Tongue (tissue), 3 donors: ENCODE measurements at places on chromosomes 4 and X. TPM values are rescaled to one million over a fixed set of nuclear protein-coding genes. Genes with fewer than 3 reads are reported as not detected.

- no peak for DNase-seq
Measured at GRCh38 chrX:154090731-154091130, 6.8 kb downstream of the MECP2 start.

DNA sequence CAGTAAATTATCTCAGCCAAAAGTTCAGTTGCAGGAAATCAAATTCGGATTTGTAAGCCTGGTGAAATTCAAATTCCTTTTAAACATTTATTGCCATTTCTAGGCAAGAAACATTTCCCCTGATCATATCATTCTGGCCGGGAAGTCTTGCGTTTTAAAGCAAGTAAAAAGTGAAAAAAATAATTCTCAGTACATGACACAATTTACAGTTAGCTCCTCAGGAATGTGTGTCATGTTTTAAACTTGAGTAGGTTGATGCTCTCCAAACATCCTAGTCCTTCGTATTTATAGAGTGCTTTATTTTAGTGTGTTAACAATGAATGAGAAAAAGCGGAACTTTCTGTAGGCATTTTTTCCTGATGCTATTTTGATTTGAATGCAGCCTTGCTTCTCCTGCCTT, 158.3 kb upstream of the SCML1 start:
- DNase-seq: no peak

DNA sequence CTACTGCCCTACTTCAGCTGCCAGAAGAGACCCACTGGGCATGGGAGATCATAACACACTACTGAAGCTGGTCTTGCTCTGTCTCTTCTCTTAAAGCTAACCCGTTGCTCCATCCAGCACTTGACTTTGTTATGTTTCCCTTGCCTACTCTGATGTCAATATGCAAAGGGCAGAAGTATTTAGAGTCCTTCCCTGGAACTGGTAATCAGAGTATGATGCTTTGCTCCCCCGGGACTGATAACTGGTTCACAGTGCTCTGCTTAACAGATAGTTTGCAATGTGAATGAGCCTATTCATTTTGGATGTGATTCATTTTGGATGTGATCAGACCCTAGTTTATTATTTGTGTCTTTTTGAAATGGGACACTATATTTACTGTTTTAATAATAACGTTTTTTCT, 12.3 kb upstream of the UCP1 start:
- no peak for DNase-seq

DNA sequence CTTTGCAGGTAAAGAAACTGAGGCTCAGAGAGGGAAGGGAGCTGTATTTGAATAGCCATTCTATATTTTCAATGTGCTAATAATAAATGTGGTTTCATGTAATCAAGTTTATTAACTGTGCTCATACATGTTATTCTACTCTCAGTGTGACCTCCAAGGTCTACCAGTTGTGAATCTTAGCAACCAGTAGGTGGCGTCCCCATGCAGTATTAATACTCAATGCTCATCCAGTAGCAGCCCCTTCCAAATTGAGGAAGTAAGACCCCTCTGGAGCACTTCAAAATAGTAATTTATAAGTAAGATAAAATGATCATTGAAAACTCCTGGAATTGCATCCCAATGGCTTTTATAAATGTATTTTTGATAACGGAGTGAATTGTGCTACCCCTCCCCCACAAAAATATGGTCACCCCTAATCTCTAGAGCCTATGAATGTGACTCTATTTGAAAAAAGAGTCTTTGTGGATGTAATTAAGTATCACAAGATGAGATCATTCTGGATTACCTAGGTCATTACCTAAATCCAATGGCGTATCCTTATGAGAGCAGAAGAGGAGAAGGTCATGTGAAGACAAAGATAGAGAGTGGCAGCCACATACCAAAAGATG, 20.4 kb upstream of the SEPSECS start:
- peak; percentile 38 for DNase-seq

- DNase-seq: no peak
Measured at GRCh38 chr4:82786828-82787227, 11.8 kb downstream of the SCD5 start.

GRCh38 chr4:72701987-72702819, 133.2 kb upstream of the ADAMTS3 start:
- peak; percentile 65 for DNase-seq

DNA sequence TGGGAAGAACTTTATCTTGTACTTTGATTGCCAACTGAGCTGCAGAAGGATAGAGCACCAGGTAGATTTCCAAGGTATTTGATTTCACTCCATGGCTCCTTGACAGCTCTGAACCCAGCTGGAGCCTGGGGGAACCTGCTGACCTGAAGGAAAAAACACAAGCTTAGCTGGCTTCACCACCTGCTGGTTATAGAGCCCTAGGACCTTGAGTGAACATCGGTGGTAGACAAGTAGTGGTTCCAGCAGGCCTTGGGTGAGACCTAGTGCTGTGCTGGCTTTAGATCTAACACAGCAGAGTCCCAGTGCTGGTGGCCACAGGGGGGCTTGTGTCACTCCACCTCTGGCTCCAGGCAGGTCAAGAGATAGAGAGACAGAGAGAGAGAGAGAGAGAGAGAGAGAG, 1102.6 kb downstream of the ADGRL3 start:
- DNase-seq: no peak

- no peak for DNase-seq
Measured at GRCh38 chr4:76554630-76555029, 119.6 kb downstream of the SHROOM3 start.

GRCh38 chrX:150088042-150088441, 149.8 kb upstream of the EOLA2 start:
- no peak for DNase-seq

- DNase-seq: no peak
Measured at GRCh38 chr4:59539401-59539800, 1660.7 kb upstream of the ADGRL3 start.

DNA sequence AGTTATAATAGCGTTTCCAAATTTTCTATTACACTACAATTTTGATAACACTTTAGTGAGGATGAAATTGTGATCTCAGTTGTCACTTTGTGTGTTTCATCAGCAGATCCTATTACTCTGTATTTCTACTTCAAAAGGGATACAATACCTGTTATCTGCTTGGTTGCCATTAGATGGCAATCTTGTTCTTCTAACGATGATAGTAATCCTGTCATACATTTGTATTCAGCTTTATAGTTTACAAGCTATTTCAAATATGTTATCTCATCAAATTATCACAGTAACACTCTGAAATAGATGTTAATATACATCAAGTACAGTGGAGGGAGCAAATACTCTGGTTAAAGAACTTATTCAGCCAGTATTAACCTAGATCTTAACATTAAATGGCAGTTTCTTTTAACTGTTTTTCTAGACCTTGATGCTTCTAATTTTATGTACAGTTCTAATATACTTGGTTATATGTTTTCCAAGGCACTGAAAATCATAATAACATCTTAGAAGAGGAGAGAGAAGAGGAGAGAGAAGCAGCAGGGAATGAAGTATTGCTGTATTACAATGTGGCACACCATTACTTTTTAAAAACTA, 292.0 kb downstream of the CCSER1 start:
- peak; percentile 56 for DNase-seq

GRCh38 chrX:113269203-113269602, 428.6 kb upstream of the AMOT start:
- DNase-seq: no peak

- no peak for DNase-seq
Measured at GRCh38 chr4:102878901-102879300, 10.1 kb downstream of the CISD2 start.

The ERAS gene
- total RNA-seq: not detected

The SUPT20HL1 gene
- total RNA-seq: not detected

The DYNLT3 gene
- total RNA-seq: 18.1 TPM

The NUP62CL gene
- 1.1 TPM for total RNA-seq

The SHROOM4 gene
- total RNA-seq: 10.2 TPM

The FAM47A gene
- total RNA-seq: not detected

The SPACA5 gene
- total RNA-seq: not detected

The ARMCX6 gene
- 47.3 TPM for total RNA-seq
